Cerebellar nuclear complex (tissue), 1 donor: ENCODE measurements at places on chromosomes 3 and 15.

DNA sequence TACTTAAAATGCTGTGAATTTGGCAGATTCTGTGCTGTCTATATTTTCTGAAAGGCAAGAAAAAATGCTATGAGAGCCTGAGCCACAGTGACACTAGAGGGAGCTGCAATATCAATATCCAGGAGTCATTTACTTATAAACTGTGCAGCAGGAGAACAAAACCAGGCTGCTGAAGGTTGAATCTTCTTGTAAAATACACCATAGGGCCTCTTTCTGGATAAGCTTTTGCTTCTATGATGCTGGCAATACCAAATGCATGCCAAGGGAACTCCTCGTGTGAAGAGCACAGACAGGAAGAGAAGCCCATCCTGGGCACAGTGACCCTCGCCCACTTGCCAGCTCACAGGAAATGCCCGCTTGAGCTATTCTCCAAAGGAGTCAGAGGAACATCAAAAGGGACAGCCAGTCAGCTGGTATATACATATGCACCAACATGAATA lies 48.0 kb upstream of the TSPAN3 start:
- peak; percentile 41 for DNase-seq

- DNase-seq: no peak
These were observed 22.8 kb upstream of the ALDH1A3 start for GRCh38 chr15:100856867-100857266.

DNA sequence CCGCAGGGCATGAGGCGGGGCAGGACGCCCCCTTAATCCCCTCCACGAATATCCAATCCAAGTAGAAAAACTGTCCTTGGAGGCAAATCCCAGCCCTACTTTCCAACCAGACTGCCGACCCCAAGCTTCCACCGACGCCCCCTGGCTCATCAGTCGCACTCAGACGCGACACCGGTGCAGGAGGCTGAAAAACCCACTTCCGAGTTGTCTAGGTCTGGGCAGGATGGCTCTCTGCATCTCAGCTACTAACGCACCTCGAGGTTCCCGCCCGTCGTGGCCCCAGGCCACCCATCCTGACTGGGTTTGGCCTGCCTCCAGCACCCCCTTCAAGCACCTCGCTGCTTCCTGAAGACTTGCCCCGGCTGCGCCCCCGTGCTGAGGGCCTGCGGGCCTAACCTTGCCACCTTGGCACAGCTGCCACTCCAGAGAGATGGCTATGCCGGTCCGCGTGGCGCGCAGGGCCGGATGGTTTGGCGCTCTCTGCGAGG lies 15.5 kb downstream of the RGMA start:
- DNase-seq: no peak

DNA sequence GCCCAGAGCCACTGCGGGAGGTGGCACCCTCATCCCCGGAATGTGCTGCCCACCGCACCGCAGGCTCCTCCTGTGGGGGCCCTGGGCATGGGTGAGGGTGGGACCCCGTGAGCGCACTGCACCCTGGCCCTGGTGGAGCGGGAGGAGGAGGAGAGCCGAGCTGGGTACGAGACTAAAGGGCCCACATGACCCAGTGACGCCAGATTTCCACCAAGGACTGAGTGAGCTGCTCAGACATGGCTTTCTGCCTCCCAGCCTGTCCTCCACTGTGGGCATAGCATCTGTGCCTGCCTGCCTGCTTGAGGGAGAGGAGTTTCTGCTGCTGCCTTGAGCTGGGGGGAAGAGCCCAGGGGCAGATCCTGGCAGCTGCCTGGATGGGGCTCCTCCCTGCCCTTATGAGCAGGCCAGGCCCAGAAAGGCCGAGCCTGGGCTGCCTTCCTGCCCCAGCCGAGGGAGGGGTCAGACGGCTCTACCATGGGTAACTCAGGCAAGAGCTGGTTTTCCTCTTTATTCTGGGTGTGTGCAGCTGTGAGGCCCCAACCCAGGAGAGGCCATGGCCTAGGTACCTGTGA lies 88.4 kb downstream of the VGLL4 start:
- DNase-seq: no peak

DNA sequence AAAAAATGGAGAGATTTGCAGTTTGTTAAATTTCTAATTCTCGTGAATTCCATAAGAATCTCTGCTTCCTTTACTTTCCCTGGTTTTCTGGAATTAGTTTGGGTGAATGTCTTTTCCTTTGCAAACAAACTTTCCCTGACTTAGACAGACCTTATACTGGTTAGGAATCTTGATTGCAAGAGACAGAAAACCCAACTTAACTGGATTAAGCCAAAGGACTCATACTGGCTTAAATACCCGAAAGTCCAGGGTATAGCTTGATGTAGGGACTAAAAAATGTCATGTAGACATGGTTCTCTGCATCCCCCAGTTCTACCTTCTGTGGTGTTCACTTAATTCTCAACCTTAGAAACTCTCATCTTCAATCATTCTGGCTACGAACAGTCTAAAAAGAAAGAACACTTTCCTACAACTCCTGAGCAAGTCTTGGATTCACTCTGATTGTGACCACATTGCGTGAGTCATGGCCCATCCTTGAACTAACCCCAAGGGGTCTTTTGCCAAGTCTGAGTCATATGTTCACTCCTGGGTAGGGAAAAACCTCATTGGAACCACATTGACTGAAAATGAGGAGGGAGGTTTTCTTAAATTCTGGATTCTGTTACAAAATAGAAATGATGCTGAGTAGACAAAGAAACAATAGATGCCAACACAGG lies 136.0 kb upstream of the DAZL start:
- DNase-seq: no peak

- no peak for DNase-seq
These were observed 8.6 kb upstream of the TP63 start for GRCh38 chr3:189622629-189623028.

- DNase-seq: no peak
These were observed 301.5 kb downstream of the PYDC2 start for GRCh38 chr3:191762323-191762960.

GRCh38 chr3:5441401-5441800 lies 253.9 kb downstream of the EDEM1 start:
- no peak for DNase-seq

- no peak for DNase-seq
These were observed at the start of gene RFTN1 for GRCh38 chr3:16513141-16514020. Gene RFTN1, minus strand, starts transcription at chr3:16513699. Its CDS starts 19,830 bp downstream, at chr3:16493869.

GRCh38 chr15:23483821-23484299 lies 36.8 kb upstream of the GOLGA6L2 start:
- no peak for DNase-seq

DNA sequence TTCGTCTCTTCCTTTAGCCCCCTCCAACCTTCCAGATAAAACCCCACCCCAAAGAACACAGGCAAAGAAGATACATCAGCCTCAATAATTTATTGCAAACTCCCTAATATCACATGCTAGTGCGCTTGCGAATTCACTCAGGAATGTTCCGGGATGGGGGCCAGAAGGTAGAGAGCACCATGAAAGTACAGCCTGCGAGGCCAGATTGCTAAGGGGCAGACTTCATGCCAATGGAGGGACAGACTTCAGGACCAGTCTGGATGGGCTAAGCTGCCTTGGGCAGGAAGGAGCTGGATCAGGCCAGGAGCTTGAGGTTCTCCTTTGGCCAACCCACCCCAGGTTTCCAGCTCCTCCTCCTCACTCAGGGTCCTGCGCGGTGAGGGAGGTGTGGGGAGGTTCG lies 13.4 kb downstream of the CIDEC start:
- DNase-seq: no peak
